ENCODE measurements at places on chromosomes 5 and 9.

- DNase-seq = no peak
Measured at GRCh38 chr5:97550164-97550563, 367.1 kb upstream of the RIOK2 start.

- peak; percentile 94 for DNase-seq
Measured at GRCh38 chr5:134577796-134578577, 52.5 kb downstream of the JADE2 start.

DNA sequence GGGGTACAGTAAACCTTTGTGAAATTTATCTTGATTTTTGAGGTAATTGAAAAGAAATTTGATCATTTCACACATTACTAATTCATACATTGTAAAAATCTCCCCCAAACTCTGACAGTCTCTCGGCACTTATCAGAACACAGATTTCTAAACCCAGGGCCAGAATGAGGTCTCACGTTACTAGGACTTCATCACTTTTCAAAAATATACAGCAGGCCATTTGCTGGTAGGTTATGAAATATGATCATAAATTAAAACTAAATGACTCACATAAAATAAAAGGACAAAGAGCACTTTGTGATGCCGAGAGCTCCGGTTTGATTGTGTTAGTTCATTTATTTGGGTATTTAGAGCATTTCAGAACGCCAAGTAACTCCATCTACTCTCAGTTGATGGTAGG is 17.0 kb downstream of the MSX2 start:
- DNase-seq = no peak

- DNase-seq = no peak
Measured at GRCh38 chr5:150625164-150625535, 15.3 kb upstream of the SYNPO start.

DNA sequence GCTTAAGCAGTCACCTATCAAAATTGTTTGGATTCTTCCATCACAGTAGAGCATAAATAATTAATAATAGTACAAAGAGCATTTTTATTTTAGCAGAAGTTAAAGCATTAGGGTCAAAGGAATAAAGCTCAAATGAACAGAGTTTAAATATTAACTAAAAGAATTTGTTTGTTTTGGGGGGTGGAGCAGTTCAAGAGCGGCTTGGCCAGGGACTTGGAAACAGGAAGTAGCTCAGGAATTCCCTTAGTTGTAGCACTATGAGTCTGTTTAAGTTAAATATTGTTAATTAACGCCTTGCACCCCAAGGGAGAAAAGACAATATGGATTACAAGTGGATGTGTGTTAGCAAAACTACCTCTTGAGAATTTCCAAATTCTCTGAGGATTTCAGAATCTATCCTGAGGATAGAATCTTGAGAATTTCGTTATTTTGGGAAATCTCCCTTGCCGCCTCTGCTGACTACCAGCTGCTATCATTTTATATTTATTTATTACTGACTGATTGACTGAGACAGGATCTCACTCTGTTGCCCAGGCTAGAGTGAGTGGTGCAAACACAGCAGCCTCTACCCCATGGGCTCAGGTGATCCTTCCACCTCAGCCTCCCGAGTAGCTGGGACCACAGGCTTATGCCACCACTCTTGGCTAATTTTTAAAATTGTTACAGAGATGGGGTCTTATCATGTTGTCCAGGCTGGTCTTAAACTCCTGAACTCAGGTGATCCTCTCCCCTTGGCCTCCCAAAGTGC is 96.7 kb upstream of the CHD1 start:
- DNase-seq = no peak

GRCh38 chr5:167233507-167234220 is 1057.8 kb upstream of the WWC1 start:
- DNase-seq = no peak

DNA sequence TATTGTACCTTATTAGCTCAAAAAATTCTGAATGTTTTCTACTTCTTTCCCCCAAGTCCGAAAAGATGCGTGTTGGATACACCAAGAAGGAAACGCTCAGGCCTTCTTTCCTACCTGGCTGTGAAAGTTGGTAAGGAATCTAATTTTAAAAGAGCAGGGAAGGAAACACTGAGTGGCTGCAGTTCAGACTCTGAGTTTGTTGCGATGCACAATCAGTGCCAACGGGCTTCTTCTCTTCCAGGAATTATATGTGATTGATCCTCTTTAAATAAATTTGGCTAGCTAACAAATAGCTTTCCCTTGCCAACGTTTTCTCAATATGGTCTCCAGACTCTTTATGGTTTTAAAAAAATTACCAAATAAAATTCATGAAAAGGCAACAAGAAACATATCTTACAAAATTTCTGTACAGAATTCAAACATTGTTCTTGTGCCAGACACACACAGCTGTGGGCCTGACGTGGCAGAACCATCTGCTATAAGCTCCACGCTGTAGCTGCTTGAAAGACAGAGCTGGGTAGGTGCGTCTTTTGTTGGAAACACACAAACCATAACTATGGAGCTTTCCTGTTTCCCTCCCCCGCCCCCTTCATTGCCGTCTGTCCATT is 493.1 kb downstream of the ZNF608 start:
- DNase-seq = no peak

DNA sequence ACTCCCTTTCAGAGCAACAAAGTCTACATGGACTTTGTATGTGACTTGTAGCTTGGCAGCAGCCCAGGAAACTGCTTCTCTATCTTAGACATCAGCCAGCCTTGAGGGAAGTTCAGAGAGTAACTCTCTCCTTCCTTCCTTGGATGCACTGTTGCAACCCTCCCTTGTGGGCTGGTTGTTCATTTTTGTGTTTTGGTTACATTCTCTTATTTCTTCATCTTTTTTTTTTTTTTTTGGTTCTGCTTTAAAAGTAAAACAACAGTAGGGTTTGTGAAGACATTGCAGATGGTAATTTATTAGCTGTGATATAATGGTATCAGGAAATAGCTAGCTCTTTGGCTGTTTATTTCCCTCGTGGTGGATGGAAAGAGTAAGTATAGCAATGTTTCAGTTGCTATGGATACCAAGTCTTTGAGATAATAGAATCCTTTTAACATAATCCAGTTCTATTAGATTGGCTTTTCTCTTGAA is 97.9 kb upstream of the MAMDC2 start:
- DNase-seq = peak; percentile 43

GRCh38 chr9:92384375-92384774 is 20.0 kb downstream of the OGN start:
- DNase-seq = no peak

- peak; percentile 10 for DNase-seq
Measured at GRCh38 chr5:82329393-82329792, 51.2 kb upstream of the RPS23 start.

DNA sequence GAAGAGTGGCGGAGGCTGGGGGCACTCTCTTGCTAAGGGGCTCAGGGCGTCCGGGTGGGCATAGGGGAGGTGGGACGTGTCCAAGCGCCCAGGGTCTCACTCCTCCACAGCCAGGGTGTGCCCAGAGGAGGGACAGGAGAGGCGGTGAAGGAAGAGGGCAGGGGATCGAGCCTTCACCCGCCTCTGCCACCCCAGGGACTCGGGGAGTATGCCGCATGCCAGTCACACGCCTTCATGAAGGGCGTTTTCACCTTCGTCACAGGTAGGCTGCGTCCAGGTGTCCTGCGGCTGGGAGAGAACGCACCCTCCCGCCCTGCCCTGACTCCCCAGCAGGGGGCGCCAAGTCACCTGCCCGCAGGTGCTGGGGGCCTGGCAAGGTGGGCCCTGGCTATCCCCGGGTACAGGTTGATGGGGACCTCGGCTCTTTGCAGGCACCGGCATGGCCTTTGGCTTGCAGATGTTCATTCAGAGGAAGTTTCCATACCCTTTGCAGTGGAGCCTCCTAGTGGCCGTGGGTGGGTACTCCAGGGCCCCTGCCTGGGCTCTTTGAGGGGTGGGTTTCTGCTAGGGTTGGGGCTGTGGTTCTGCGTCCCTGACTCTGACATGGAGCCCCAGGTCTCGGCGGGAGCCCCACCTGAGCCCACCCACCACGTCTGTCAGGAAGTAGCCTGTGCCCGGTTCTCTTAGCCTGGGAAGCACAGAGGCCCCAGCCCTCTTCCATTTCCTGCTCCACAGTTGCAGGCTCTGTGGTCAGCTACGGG is 552 bp downstream of the TMEM141 start:
- DNase-seq = peak; percentile 79

- DNase-seq = no peak
Measured at GRCh38 chr5:157865781-157866180, 6.8 kb upstream of the CLINT1 start.

DNA sequence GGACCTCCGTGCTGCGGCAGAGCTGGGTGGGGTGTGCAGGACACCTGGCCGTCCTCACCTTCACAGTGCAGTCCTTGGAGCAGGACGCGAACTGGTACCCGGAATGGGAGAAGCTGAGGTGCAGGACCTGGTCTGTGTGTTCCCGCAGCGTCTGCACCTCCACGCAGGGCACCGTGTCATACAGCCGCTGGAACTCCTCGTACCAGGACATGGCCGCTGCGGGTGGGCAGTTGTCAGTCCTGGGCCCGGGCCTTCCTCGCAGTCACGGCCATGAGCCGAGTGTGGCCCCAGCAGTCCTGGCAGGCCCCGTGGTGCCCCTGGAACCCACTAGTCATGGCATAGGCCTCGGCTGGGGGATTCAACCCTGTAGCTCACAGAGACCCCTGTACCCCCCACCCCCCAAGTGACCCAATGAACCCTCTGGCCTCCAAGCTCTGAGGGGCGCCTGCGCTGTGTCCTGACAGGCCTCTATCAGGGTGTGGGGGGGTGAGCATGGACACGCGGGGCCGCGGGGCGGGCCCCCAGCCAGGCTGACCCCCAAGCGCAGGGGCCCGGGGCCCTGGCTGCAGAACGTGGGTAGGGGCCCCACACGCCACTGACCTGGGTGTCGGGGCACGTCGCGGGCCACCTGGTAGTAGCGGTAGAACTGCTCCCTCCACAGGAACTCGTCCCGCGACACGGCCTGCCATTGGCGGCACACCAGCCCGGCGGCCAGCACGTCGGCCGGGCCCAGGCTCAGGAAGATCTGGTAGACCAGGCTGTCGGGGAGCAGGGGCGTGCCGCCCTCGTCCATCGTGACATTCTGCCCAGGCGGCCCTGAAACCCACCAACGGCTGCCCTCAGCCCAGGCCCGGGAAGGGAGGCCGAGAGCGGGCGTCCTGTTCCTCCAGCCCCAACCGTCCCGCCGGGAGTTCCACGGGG is 987 bp downstream of the FBXW5 start:
- DNase-seq = peak; percentile 58

- no peak for DNase-seq
Measured at GRCh38 chr5:3348576-3349535, 246.8 kb upstream of the IRX1 start.
